ENCODE measurements at places on chromosomes 5 and 9.
A peak's percentile ranks its signal among the peaks of the same experiment; 100 is the strongest.

DNA sequence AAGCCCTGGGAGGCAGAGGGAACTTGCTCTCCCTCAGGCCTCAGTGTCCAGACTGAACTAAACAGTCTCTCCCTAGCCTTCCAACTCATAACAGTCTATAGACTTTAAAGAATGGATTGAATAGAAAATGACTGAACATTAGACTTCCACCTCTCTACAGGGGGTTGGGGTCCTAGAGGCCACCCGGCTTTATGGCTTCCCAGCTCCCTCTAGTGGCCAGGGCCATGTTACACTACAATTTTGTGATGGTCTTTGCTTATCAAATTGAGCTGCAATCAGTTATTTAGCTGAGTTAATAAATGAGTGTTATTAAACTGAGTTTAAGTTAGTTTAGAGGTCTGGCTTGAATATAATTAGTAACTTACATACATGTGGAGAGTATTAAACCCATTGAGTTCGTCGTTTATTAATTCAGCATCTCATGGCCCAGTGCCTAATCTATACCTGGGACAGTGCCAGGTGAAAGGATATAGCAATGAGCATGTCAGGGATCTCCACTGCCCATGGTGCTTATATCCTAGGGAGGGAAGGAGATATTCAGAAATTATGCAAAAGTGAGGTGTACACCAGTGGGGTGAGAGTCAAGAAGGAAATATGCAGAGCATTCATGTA, 105.2 kb downstream of the SH3TC2 start:
- peak; percentile 41 for DNase-seq

DNA sequence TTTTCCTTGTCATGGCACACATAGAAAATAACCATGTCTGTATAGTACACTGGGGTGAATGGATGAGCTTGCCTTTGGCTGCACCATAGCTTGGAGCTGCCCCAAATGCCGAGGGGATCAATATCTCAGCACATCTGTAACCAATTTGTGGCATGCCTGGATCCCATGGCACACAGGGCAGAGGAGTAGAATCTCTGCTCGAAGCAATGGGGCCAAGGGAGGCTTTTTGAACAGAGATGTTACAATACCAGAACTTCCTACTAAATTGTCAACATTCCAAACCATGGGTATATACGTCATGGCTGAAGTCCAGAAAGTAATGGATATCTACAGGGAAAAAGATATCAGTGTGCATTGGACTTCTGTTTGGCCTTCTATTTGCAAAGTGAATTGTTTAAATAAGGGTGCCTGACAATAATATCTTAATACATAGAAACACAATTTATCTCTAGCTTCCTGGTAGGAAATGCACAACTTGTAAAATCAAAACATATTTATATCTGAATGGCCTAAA, 39.0 kb downstream of the ESM1 start:
- no peak for DNase-seq

GRCh38 chr9:120236596-120236995, 343.4 kb downstream of the CDK5RAP2 start:
- DNase-seq: no peak

- no peak for DNase-seq
Observed at GRCh38 chr9:90722071-90722470, 79.4 kb upstream of the DIRAS2 start.

DNA sequence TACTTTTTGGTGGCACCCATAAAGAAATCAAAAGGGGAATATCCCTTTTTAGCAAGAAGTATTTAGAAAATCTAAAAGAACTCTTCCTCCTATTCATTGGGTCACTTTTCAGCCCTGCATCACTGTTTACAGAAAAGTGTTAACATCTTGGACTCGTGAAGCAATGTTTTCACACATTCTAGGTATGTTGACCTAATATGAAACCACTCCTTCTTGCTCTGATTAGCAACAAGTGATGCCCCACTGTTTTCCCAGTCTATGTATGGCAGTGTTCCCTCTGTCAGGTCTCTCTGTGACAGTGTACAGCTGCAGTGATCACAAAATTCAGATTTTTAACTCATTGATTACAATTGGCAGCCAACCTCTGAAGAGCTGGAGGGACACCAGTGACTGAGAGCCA, 148.2 kb upstream of the SLC12A2 start:
- no peak for DNase-seq

GRCh38 chr5:139079225-139079990, 118.8 kb downstream of the SIL1 start:
- no peak for DNase-seq

- no peak for DNase-seq
Observed at GRCh38 chr5:95382801-95383200, 8.4 kb upstream of the FAM81B start.

GRCh38 chr5:68547056-68547455, 331.5 kb downstream of the PIK3R1 start:
- DNase-seq: no peak

- no peak for DNase-seq
Observed at GRCh38 chr9:93531374-93531773, 45.0 kb upstream of the PHF2 start.

DNA sequence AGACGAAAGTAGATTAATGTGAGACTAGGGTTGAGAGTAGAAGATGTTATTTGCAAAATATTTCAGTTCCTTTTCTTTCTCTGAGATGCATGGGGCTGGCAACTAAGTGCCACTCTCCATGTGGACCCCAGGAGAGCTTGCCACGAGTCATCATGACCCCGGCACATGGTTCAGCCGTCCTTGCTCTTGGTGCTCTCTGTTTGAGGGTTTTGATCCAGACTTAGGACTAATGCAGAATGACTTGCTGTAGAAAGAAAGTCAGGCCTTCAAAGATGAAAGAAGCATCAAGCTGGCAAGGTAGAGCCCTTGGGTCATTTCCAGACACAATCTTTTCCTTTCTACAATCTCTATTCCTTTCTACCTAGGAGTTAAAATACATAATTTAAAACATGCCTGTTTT, 84.7 kb downstream of the RASGRF2 start:
- DNase-seq: no peak

DNA sequence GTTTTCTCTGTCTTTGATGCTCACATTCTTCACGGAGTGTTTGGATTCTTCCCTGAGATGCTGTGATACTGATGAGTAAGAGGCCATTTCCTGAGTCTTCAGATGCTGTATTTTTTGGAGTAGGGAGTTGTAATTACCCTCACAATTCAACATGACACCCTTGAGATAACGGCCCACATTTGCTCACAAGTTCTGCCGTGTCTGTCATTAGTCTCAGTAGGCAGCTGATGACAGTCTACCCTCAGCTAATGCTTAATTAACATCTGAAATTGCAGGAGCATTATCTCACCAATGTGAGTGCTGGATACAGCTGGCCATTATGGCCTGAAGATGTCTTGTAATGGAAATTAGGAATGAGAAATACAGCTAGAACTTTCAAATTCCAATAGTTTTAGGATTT, 307.1 kb upstream of the ADCY2 start:
- no peak for DNase-seq

DNA sequence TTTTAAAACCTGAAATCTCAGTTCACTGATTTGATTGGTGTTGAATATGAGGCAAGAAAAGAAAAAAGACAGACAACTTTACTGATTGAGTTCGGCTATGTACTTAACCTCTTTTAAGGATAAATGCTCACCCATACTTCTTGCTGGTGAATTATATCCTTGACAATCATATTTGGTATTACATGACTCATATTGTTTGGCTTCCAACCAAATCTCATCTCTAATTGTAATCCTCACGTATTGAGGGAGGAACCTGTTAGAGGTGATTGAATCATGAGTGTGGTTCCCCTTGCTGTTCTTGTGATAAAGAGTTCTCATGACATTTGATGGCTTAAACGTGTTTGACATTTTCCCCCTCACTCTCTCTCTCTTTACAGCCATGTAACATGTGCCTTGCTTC, 255.6 kb upstream of the IZUMO3 start:
- no peak for DNase-seq

- DNase-seq: no peak
Observed at GRCh38 chr5:132365213-132365612, 4.3 kb upstream of the SLC22A5 start.

- DNase-seq: peak; percentile 33
Observed at GRCh38 chr5:134371834-134372340, 518 bp downstream of the UBE2B start.

DNA sequence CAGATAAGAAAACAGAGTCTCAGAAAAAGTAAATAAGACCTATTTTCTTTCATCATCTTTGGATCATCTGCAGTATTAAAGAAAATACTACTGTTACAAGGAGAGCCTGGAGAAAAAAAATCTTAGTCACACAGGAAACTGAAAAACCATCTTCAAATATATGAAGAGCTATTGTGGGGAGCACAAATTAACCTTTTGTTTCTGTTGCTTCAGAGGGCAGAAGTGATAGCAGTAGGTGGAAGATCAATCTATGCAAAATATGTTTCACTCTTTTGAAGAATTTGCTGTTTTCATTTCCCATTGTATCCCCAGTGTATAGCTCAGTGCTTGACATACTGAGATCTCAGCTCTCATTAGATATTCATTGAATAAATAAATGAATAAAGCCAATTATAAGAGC, 13.1 kb upstream of the CEMIP2 start:
- DNase-seq: no peak

DNA sequence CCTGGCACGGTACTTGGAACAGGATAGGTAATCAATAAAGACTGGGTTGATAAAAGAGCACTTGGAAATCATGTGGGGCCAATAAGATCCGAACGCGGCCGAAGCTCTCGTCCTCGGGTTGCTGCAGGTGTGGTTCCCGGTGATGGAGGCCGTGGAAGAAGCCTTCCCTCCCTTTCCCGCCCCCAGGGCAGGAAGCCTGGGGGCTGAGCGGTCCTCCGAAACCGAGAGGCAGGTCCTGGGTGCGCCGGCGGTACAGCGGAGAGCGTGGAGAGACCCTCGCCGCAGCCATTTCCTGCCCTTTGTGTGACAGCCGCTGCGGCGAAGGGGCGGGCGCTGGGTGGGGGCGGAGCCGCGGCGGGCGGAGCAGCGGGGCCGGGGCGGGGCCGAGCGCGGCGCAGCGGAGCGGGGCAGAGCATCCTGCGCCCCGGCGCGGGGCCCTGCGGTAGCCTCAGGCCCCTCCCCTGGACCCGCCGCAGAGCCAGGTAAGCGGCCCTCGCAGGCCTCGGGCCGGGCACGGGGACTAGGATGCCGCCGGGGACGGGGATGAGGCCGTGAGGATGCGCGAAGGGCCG, at the start of gene CYFIP2:
CYFIP2 (plus strand) TSS at position 410 of the 572 bp plus-strand sequence. CDS start 19,239 bp downstream, outside the sequence.
- DNase-seq: peak; percentile 94

GRCh38 chr9:71910650-71911060, 338 bp downstream of the ABHD17B start:
- DNase-seq: peak; percentile 49

- DNase-seq: no peak
Observed at GRCh38 chr9:23322392-23322791, 503.6 kb downstream of the ELAVL2 start.

- DNase-seq: peak; percentile 12
Observed at GRCh38 chr5:89267788-89268187, 384.8 kb upstream of the MEF2C start.

DNA sequence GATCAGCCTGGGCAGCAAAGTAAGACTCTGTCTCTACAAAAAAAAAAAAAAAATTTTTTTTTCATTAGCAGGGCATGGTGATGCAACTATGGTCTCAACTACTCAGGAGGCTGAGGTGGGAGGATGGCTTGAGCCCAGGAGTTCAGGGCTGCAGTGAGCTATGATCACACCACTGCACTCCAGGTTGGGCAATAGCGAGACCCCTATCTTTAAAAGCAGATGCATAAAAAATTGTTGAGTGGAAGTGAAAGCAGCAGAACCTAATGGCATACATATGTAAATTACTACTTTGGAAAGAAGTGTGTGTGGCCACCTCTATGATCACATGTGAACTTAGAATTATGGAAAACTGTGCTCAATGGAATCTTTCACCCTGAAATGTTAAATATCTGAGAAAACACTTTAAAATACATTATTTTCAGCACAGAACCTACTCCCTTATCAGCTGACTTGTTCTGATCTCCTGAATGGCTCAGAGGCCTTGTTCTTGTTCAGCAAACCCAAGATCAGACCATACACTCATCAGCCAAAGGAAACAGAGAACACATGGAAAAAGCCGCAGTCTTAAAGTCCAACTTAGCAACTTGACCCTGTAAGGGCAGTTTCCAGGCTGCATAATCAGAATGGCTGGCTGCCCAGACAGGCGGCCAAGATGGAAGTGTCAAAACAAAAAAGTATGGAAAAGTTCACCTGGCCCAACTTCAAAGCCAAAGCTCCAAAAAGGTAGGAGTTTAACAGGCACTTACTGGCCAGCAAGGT, 56.5 kb downstream of the SIL1 start:
- DNase-seq: no peak

DNA sequence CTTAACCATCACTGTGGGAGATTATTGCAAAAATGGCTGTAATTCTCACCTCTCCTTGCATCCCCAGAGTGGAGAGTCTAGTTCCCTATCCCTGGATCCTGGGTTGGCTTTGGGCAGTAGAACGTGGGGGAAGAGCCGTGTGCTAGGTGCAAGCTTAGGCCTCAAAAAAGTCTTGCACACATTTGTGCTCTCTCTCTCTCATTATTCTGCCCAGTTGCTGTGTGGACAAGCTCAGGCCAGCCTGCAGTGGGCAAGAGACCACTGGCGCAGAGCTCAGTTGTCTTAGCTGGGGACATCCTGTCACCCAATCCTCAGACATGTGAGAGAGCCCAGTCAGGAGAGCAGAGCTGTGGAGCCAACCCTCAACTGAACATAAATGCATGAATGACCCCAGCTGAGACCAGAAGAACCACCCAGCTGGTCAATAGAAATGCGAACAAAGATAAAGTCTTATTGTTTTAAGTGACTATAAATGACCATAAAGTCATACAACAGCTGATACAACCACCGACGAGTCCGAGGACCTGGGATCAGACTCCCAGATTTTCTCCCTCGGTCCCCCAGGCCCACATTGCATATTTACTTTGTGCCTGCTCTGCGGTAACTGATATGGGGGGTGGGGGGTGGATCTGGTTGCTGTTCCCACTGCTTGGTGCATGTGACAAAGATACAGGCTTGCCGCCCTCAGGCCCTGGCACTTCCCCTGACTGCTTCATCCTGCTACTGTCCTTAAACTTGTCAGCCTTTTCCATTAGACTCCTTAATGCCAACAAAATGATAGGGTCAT, 166.4 kb upstream of the MVB12B start:
- peak; percentile 1 for DNase-seq

GRCh38 chr5:2303431-2304100, 420.8 kb upstream of the IRX4 start:
- no peak for DNase-seq

DNA sequence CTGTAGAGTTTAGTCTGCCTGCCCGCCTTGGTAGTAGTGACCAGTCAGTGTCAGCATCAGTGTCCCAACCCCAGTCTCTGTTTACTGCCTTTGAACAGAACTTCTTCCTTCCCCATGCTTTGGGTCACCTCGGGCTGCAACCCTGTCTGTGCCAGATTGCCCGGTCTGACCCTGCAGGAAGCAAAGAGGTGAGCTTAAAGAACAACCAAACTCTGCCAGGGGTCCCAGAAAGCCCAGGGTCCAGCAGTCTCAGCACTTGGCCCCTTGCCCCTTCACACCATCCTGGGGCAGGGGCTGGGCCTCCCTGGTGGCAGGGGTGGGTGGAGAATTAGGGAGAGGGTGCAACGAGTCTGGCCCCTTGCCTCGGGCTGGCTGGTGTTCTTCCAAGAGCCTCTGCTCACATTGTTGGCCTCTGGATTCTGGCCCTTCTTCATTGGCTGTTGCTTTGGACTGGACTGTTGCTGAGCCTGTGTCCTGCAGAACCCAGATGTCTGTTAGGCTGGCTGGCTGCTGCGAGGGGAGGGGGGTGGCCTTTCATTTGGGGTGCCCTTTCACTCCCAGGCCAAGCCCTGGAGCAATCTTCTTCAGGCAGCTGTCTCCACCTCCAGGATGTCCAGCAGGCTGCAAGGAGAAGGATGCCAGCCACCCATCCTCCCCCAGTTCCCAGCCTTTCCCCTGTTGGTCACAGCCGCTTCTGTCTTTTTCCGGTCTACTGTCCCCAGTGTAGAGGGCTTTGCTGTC, 51.2 kb downstream of the SAR1B start:
- DNase-seq: no peak

Measured in GM20000 (cell line).